Naive B cell (primary cell): ENCODE measurements at places on chromosomes 6 and 20. TPM values are rescaled to one million over a fixed set of nuclear protein-coding genes. Genes with fewer than 3 reads are reported as not detected.
A peak's percentile ranks its signal among the peaks of the same experiment; 100 is the strongest.

DNA sequence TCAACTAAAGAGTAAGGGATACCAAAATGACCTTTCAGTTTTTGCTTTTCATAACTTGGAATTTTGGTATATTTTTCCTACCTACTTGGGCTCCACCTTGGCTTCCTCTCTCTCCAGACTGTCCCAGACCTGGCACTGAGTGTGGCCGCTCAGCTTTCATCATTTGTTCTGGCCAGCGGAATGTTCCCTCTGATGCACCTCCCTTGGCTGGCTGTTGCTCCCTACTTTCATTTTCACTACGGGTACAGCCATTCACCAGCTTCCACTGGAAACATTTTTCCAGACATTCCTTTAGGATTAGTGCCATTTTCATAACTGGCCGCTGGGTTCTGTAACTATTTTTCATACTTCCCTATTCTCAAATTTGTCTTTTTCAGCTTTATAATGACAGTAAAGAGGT is 487.4 kb downstream of the TENT5A start:
- DNase-seq: no peak

DNA sequence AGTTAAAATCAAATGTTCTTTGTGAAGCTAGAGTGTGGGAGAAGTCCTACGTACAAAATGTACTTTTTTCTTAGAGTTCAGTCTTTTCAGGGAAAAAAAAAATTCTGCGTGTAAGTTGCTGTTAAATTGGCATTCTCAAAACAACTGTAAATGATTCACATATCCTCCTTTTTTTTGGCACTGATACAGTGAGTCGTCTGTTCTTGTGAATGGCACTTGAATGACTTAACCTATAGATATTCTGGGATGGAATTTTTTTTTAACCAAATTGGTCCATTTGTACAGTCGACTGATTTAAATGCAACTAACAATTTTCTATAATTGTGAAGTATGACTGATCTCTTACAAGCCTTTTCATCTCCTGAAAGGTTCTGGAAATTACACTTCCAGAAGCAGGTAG is 5.5 kb upstream of the JAG1 start:
- DNase-seq: no peak

DNA sequence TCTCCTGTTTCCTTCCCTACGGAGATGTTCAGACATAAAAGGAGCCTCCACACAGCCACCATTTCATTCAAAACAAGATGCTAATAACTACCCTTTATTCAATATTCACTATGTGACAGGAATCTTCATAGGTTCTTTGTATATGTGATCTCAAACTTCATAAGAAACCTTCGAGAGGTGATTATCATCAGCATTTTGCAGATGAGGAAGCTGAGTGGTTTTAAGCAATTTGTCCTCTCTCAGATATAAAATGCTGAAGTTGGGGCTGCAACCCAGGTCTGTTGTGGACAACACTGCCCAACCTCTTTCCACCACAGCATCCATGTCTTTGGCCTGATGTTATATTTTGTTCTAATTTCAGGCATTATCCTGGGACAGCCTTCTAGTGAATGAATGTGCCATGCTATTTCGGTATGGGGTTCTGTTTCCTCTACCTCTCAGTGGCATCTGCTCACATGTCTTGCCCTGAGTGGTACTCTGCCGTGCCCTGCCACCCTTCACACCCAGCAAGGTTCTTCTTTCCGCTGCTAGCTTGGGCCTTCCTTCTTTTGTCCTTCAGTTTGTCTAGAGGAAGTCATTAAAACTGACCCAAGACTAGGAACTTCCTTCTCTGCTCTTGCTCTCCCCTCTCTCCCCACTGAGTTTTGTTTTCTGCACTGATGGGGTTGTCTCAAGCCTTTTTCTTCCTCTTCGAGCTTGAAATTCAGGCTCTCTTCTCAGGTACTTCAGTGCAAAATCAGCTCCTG is 300.9 kb upstream of the PRDM1 start:
- DNase-seq: no peak

GRCh38 chr6:20202324-20202658 is 10.0 kb downstream of the MBOAT1 start:
- no peak for DNase-seq

GRCh38 chr6:12572896-12573827 is 143.4 kb upstream of the PHACTR1 start:
- no peak for DNase-seq

DNA sequence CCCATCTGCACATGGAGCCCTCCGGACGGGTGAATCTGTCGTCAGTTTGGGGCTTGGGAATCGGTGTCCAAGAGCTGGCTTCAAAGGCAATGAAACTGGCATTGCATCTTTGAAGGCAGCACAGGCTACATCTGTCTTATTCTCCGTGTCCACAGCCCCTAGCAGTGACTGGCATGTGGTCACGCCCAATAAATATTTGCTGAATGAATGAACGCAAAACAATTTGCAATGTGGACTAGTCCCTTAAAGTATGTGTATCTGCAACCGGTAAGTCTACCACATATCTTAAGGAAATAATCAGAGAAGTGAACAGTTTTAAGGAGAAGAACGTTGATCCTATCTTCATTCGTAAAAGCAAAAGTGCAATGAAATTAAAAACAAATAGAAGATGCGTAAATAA is 8.0 kb upstream of the PMEPA1 start:
- no peak for DNase-seq

DNA sequence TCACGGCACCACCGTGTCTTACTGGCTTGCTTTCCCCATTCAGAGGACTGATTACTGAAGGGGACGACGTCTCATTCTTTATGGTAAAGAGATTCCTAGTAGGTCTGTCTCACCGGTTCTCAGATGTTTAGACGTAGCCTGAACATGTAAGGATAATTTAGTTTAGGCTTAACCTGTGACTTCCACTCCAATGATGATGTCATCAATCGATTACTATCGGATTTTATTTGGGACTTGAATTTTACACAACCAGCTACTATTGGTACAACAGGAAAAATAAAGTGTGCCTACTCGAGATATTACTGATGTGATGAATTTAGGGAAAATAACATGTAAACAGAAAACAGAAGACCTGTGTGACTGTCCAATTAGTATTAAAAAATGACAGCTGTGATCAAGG is 4.5 kb upstream of the SSR1 start:
- DNase-seq: no peak

- DNase-seq: no peak
Measured at GRCh38 chr20:7938058-7938457, 2.2 kb downstream of the HAO1 start.

DNA sequence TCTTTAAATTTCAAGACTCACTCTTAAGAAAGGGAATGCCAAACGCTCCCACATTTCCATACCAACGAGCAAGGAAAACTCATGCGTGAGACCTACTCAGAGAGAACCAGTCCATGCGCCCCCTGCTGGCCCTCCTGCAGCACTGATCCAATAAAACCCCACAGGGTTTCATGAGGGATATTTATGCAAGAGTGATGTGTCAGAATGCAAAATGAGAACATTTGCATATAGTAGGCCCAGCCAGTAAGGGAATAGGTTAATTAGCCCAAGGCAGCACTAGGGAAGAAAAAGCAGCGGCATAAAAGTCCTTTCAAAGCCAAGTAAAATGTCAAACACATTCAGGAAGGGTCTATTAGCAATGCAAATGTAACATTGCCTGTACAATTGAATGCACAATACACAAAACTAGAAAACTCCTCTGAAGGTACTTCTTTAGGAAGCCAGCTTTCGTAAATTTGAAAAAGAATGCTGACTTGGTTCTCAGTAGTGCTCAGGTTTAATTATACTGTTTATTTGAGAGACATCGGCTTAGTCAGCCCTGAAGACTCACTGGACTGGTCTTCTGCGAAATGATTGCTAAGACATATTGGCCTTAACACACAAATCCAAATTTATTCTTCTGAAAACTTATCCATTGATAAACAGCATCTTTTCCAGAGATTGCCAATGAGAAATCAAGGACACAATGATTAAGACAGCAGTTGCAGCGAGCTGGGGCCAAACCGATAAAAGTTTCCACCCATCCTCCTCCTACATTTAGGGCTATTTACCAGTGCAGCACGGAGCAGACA is 93.2 kb downstream of the GMPR start:
- peak; percentile 38 for DNase-seq

GRCh38 chr20:4592316-4593148 is 129.2 kb upstream of the PRND start:
- DNase-seq: peak; percentile 40

The DSP gene
- polyA plus RNA-seq: 27.2 TPM

The PSORS1C1 gene
- not detected for polyA plus RNA-seq

The MEI4 gene
- polyA plus RNA-seq: not detected

The TMEM151B gene
- not detected for polyA plus RNA-seq

The GLYATL3 gene
- not detected for polyA plus RNA-seq

The SNRPB2 gene
- 91.1 TPM for polyA plus RNA-seq

The NCOA7 gene
- polyA plus RNA-seq: 8.1 TPM

The GSTA2 gene
- polyA plus RNA-seq: not detected
